ENCODE measurements at places on chromosomes 4 and X.

DNA sequence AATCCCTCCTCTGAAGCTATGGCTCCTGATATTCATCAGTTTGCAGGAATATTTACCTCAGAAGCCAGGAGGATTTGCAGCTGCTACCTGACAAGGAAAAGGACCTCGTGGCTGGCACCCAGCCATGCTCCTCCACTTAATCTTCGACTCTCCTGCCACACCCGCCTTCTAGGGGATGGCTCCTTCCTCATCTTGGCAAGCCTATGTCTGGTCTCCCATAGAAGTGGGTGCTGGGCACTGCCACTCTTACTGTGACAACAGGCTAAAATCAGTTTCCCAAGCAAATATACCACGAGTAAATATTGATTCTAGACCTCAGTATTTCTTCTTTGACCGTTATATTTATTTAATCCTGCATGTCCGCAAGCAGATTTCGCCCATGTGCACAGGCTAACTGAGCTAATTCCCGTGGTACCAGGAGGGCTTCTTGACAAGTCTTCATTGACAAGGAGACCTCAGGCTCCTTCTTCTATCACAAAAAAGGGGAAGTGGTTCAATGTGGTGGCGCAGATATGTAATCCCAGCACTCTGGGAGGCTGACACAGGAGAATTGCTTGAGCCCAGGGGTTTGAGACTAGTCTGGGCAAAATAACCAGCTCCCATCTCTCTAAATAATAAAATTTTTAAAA, 52.6 kb upstream of the DCTD start:
- DNase-seq: no peak

DNA sequence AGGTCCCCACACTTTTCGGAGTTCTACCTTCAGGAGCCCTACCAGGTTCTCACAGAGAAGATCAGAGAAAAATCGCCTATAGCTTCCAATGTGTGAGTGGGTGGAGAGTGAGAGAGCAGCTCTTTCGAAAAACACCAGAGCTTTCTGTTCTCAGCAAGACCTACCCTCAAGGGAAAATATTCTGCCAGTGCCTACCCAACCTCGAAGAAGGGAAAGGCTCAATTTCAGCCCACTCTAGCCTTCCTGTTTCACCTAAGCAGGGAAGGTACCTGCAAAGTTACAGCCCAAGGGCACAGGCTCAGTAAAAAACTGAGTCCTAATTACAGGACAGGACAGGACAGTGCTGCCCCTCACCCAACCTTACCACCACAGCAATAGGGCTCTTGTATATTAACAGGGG, 104.0 kb upstream of the WDR17 start:
- no peak for DNase-seq

DNA sequence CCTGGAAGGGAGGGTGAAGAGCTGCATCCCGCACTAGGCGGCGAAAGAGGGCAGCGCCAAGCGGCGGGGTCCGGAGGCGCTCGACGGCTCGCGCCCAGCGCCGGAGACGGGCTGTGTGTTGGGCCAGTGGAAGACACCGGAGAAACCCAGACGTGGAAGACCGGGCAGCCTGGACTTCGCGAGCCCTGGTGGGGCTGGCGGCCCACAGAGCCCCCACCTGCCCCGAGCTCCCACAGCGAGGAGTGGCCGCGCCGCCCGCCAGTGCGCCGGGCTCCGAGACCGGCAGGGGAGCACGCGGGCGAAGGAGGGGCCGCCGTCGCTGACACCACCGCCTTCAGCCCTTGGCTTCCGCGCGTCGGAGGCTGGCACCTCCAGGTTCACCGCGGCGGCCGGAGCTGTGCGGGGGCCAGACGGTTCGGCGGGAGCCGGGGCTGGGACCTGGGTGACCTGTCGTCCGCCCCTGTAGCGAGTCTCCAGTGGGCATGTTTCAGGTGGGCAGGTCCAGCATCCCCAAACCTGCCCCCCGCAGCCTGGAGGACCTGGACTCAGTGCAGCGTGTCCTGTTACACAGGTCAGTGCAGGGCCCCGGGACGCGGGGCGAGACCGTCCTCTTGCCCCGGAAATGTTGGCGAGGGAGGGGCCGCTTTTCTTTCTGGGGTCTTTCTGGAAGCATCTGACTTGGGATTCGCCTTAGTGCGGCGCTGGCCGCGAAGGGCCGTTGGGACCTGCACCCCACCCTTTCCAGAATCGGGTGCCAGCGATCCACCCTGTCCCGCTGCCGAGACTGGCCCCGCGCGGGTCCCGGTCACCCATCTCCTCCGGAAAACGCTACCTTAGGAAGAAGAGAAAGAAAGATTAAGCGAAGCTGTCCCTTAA, 9.6 kb upstream of the INTU start:
- DNase-seq: no peak

GRCh38 chr4:101290654-101291053, 56.7 kb downstream of the PPP3CA start:
- no peak for DNase-seq

DNA sequence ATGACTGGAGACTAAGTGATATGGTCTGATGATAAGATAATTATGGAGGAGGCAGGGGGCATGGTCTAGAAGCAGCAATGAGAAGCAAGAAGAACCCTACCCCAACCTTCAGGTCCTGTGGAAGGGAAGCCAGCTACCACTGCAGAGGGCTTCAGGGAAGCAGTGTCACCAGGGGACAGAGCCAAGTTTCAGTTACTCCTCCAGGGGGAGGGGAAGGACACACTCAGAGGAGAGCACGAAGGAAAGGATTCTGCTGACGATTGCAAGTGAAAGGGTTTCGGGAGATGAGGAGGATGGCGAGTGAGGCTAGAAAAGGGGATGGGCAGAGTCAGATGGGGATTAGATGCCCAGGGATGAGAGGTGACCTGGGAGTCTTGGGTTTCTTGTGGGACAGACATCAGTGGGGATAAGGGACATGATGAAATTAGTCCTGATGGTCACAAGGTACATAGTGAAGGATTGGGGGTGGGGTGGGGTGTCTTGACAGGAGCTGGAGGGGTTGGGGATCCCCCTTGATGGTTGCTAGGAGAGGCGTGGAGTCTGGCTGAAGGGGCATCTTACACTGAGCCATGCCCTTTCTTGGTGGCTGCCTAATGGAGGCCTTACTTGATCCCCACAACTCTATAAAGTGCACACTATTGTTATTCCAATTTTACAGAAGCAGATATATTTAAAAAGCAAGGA, 45.4 kb downstream of the TIGD4 start:
- no peak for DNase-seq

- DNase-seq: no peak
Observed at GRCh38 chr4:107035819-107036583, at the start of gene DKK2. Gene DKK2 (minus strand): TSS chr4:107036313. CDS start chr4:107035591, 722 bp downstream.

Data from stimulated activated CD8-positive, alpha-beta memory T cell treated with anti-CD3 and anti-CD28 coated beads, Interleukin-15, amount 100 ng/mL, for 48 hours (primary cell).